ENCODE measurements at places on chromosomes 5 and 9.
A peak's percentile ranks its signal among the peaks of the same experiment; 100 is the strongest.

DNA sequence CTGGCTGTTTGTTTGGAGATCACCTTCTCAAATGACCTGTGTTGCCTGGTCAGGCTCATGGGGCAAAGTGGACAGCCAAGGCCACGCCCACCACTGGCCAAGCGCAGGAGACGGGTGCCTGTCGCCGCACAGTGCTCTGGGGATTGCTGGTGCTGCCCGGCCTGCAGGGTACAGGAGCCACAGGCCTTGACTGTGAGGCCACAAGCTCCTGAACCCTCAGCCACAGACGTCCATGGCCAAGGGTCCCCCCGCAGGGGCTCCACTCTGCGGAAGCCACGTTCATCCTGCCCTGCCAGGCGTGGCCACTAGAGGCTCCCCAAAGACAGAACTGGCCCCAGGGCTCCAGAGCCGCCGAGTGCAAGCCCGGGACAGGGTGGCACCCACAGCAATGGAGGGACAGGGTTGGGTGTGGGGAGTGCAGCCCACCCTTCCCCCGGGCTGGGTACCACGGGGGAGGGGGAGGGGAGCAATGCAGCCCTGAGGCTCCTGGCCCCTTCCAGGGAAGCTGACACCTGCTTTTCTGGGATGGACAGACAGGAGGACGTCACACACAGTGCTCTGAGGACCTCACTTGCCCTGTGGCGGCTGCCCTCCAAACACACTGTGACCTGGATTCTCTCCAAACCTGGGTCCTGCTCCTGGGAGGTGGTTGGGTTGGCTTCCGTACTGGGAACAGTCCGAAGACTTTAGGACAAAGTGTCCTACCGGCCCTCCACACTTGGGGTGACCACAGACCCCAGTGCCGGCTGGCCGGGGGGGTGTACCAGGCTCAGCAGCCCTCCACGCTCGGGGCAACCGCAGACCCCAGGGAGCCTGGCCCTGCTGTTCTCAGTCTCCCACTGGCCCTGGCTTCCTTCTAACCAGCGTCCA is 21.5 kb downstream of the TPPP start:
- peak; percentile 54 for DNase-seq

DNA sequence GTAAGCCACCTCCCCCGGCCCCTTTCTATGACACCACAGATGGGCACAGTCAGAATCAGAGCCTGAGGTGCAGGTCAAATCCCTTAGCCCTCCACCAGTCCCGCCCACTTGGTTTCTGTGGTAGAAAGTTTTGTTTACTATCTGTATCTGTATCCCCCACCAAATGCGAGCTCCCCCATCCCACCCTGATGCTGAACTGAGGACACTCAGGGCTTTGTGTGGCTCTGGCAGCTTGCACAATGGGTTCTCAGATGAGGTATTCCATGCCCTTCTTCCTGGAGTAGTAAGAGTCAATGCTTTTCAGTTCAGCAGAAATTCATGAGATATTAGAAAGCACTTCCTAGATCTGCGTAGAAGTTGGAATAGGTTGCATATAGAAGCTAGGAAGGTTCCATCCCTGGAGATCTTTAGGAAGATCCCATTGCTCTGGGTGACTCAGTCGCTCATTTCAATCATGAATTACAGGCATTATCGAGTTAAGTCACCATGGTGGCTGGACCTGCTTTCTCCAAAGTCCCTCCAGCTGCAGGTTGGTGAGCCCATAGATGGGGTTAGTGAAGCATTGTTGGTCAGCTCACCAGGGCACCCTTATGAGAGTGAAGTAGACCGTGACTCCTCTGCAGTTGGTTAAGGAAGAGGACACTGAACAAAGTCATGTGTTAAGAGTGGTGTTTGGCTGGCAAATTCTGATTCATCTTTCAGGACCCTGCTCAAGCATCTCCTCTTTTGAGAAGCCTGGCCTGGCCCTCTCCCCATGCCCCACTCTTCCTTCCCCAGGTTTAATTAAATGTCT is 10.6 kb upstream of the KCNIP1 start:
- no peak for DNase-seq

DNA sequence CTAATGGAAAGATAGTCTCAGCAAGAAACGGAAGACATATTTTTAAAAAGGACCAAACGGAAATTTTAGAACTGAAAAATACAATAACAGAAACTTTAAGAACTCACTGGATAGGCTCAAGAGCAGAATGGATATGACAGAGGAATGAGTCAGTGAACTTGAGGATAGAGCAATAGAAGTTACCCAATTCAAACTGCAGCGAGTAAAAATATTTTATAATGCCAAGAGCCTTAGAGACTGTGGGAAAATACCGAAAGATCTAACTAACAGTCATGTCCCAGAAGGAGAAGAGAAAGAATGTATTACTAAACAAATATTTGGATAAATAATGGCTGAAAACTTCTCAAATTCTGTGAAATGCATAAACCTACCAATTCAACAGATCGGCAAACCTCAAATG is 40.8 kb downstream of the ADAMTS2 start:
- peak; percentile 92 for DNase-seq

DNA sequence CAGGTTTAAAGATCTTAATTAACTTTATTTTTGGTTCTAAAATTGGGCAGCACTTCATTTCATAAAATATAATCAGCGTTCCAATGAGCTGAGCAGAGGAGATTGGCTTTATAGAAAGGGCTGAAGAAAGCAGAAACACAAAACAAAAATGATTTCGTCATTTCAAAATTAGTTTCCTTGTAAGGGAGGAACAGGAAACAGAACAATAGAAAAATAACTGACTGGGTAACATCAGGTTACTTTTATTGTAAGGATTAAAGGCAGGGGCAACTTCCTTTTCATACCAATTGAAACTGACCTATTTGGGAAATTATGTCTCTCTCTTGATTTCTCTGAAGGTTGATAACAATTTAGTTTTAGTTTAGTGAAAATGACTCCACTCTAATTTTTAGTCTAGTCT is 157.1 kb downstream of the ATP10B start:
- DNase-seq: no peak

- DNase-seq: no peak
These were observed 5.3 kb downstream of the TRIO start for GRCh38 chr5:14148483-14148882.

GRCh38 chr5:24823625-24824024 is 178.8 kb upstream of the CDH10 start:
- no peak for DNase-seq

DNA sequence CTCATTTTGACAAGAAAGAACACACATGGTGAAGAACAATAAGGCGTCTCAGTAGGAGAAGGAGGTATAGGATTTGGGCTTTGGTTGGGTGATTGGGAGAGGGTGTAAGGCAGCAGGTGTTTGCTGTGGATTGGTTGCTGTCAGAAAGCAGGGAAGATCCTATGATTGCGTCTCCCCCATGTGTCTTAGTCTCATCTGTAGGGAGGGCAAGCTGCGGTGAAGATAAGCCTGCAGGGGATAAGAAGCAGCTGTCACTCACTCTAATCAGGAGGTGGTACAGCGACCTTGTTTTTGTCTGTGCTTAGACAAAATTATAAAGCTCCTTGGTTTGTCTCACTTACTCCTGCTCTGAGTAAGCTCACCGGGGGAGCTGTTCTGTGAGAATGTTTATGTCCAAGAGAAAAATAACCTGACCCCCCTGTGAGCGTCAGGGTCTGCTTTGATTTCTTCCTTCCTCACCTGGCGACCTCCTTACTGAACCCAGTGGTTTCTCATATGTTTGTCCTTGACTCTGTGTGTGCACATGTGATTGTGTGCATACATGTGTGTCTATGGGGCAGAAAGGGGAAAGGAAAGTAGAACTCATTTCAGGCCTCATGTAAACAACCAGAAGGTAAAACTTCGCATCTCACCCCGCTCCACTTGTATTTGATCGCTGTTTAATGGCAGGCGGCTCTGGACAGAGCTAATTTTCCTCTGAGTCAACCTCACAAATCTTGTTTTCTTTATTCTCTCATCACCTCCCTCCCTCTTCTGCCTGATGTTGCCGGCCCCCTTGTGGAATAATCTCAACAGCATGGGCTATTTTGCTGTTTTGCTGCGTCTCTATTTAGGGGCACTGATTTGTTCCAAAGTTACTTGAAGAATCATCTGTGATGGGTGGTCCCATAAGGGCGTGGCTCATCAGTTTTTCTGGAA is 105.6 kb downstream of the TENT4A start:
- no peak for DNase-seq

- DNase-seq: no peak
These were observed 636.1 kb downstream of the KIF4B start for GRCh38 chr5:155649666-155650065.

DNA sequence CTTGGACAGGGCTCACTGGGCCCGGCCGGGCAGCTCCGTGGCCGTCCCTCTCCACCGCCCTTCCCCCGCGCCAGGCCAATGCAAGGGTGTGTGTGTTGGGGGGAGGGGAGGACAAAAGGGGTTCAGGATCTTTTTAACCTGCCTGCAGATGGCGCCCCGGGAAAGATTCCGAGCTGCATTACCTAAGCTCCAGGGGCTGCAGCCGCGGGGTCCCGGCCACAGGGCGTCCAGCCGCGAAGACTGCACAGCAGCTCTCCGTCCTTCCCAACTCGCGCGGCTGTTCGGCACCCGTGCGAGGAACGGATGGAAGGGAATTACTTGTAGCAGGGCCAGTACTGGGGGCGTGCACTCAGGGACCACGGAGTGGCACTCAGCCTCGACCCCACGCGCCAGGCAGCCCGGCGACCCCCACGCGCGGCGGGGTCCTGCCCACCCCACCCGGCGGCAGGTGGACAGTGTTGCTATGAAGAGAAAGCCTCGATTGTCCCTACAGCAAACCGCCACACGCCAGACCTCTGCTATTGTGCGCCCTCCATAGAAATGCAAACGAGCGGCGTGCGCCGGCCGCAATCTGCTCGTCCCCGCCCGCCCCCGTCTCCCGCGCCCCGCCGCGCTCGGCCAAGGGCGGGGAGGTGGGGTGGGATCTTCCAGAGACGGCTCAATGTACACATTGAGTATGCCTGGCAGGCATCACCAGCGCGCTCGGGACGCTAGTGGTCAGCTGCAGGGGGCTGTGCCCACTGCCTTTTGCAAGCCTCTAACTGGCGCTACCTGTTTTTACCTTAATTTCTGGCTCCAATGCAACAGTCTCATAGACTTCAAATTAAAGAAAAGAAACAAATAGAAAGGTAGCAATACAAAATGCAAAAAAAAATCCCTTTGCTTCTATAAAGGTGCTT is 796 bp upstream of the GADD45G start:
- peak; percentile 47 for DNase-seq

DNA sequence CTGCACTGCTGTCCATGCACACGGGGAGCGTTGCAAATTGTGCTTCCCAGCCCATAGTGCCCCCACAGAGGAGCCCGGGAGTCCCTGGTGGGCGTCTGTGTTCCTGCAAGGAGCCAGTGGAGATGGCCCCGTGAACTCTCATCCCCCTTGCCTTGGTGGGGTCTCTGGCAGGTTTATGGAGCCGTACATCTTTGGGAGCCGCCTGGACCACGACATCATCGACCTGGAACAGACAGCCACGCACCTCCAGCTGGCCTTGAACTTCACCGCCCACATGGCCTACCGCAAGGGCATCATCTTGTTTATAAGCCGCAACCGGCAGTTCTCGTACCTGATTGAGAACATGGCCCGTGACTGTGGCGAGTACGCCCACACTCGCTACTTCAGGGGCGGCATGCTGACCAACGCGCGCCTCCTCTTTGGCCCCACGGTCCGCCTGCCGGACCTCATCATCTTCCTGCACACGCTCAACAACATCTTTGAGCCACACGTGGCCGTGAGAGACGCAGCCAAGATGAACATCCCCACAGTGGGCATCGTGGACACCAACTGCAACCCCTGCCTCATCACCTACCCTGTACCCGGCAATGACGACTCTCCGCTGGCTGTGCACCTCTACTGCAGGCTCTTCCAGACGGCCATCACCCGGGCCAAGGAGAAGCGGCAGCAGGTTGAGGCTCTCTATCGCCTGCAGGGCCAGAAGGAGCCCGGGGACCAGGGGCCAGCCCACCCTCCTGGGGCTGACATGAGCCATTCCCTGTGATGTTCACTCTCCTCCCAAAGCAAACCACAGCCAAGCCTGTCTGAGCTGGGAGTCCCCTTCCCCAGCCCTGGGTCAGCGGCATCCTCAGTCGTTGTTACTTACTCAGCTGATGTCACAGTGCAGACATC is 3.1 kb downstream of the MRPS2 start:
- DNase-seq: no peak

- no peak for DNase-seq
These were observed 86.9 kb downstream of the FOCAD start for GRCh38 chr9:20770947-20771346.
